ENCODE measurements at places on chromosomes 4 and X. TPM values are rescaled to one million over a fixed set of nuclear protein-coding genes. Genes with fewer than 3 reads are reported as not detected.

DNA sequence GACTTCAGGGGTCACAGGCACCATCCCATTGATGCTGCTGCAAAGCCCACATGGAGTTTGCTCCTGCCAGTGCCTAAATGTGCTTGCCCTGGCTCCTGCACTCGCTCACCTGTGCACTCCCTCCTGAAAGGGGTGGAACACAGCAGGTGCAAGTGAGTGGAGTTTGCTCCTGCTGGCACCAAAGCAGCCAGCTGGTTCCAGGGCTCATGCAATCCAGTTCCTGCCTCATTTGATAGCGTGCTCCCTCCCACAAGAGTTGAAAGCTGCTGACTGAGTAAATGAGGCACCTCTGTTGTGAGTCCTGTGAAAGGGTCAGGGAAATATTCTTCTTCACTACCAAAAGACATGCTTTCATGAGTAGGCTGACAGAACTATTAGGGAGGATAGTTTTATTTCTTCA, 30.5 kb downstream of the CXCL8 start:
- H3K36me3 ChIP-seq, result no peaks in the 10 kb centered on the region
- H3K27ac ChIP-seq, result no peak overlapping the region
- H3K4me1 ChIP-seq, result no peaks in the 10 kb centered on the region
- H3K4me3 ChIP-seq, result no peak overlapping the region

DNA sequence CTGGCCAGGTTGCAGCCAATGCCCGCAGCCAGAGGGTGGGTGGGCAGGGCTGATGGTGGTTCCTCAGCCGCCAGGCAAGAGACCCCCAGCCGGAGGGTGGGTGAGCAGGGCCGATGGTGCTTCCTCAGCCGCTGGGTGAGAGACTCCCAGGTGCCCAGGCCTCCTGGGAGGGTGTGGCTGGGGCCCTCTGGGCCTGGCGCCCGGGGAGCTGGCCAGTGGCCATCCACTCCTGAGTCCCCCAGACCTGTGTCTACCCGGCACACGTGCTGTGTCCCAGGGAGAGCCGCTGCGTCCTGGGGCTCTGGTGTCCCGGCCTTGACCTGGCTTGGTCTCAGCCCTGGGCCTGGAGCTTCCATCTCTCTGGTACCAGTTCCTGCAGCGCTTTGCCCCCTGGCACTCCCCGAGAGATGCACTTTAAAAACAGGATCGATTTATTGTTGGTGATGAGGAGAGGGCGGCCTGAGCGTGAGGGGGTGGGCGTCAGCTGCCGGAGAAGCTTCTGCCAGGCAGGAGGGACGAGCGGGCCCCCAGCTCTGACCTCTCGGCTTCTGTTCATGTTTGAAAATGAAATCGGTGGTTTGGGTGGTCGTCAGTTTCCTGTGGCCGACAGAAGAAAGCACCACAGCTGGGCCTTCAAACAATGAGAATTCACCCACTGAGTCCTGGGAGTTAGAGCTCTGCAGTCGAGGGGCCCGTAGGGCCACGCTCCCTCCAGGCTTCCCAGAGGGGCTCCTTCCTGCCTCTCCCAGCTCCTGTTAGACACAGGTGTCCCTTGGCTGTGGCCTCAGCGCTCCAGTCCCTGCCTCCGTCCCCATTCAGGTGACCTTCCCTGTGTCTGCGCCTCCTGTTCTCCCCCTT, 6.5 kb downstream of the DOK7 start:
- peaks cover 3% of the 10 kb centered on the region for H3K27me3 ChIP-seq
- H3K4me3 ChIP-seq, result no peak overlapping the region
- no peaks in the 10 kb centered on the region for H3K4me1 ChIP-seq
- H3K36me3 ChIP-seq, result no peaks in the 10 kb centered on the region
- DNase-seq, result no peak

GRCh38 chr4:184142121-184143000, 75.3 kb downstream of the ENPP6 start:
- no peak overlapping the region for H3K4me3 ChIP-seq
- no peaks in the 10 kb centered on the region for H3K36me3 ChIP-seq
- no peak overlapping the region for H3K27ac ChIP-seq
- H3K4me1 ChIP-seq, result no peaks in the 10 kb centered on the region
- no peak for DNase-seq
- no peaks in the 10 kb centered on the region for H3K27me3 ChIP-seq

DNA sequence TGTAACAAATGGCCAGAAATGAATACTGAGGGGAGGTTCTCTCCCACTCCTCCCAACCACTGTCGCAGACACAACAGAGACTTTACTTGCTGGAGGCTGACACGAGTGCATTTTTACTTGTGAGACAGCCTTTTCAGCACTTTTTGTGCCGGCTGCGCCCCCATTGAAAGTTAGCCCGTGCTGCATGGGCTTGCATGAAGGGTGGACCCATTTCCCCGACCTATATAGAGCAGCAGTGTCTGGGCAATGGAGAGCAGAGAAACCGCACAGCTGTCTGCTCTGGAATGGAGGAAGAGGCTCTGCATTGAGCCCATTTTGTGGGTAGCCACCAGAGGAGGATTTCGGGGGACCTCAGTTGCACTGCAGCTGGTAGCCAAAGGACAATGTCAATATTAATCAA, 208.8 kb downstream of the UGT8 start:
- no peak overlapping the region for H3K4me3 ChIP-seq
- no peaks in the 10 kb centered on the region for H3K27me3 ChIP-seq
- no peaks in the 10 kb centered on the region for H3K36me3 ChIP-seq
- DNase-seq, result no peak
- H3K27ac ChIP-seq, result no peak overlapping the region

DNA sequence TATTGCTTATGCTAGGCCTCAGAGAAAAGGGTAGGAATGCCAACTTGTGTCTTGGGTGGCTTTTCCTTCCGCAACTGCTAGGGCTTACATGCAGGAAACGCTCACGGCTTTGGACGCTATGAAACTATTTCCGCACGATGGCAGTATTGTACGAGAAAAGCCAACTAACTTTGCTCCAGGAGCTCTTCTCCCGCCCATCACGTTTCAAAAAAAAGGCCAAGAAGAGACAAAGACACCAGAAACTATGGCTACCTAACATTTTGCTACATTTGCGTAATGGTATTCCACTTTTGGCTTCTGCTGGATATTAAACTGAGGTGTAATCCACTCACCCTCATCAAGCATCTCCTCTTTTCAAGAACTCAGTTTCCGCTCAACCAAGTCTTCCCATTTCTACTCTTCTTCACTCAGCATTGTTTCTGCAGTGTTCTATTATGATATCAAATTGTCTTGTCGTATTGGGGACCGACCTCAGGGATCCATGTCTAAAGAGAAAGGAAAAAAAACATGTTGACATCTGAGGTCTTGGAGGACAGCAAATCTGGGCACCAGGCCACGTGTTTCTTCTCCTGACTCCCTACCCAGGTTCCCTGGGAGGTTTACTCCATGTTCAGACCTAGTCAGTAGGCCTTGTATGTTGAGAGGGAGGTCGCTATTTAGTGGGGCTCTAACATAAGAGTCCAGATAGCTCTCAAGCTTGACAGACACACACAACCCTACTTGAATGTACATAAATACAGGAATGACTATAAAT, 239.4 kb upstream of the STK26 start:
- H3K4me1 ChIP-seq, result no peaks in the 10 kb centered on the region
- no peak for DNase-seq
- H3K27ac ChIP-seq, result no peak overlapping the region
- no peak overlapping the region for H3K4me3 ChIP-seq
- peaks cover 77% of the 10 kb centered on the region for H3K36me3 ChIP-seq

DNA sequence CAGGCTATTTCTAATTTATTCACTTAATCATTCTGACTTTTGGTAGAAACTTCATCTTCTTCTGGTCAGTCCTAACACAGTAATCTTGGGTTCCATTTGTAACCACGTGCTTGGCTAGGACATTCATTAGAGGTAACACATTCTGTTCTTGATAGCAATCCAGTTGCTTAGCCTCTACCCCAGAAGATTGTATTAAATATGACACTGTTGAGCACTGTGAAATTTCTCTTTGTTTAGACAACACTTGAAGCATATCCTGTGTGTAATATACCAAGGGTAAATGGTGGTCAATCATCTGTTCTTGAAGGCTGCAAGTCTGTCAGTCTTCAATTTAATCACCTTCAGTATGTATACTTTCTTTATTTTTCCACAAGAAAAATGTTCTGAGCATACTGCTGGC, 523.0 kb downstream of the ANKRD50 start:
- no peak overlapping the region for H3K27ac ChIP-seq
- no peak overlapping the region for H3K4me3 ChIP-seq
- H3K4me1 ChIP-seq, result no peaks in the 10 kb centered on the region
- H3K36me3 ChIP-seq, result no peaks in the 10 kb centered on the region

The GAGE1 gene
- total RNA-seq, result not detected

GRCh38 chr4:174053895-174054294, 229.6 kb downstream of the FBXO8 start:
- H3K27ac ChIP-seq, result no peak overlapping the region
- no peaks in the 10 kb centered on the region for H3K4me1 ChIP-seq
- DNase-seq, result no peak

DNA sequence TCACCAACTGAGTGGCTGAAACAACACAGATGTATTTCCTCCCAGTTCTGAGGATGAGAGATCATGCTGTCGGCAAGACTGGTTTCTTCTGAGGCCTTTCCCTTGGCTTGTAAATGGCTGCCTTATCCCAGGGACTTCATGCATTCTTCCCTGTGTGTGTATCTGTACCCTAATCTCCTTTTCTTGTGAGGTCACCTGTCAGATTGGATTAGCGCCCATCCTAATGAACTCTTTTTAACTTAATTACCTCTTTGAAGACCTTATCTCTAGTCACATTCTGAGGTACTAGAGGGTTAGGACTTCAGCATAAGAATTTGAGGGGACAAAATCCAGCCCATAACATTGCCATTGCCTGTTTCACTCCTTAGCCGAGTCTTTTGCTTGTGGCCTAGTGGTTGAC, 59.5 kb upstream of the TMEM150C start:
- no peaks in the 10 kb centered on the region for H3K27me3 ChIP-seq
- H3K36me3 ChIP-seq, result no peaks in the 10 kb centered on the region
- no peaks in the 10 kb centered on the region for H3K4me1 ChIP-seq
- no peak for DNase-seq
- H3K27ac ChIP-seq, result no peak overlapping the region
- H3K4me3 ChIP-seq, result no peak overlapping the region

DNA sequence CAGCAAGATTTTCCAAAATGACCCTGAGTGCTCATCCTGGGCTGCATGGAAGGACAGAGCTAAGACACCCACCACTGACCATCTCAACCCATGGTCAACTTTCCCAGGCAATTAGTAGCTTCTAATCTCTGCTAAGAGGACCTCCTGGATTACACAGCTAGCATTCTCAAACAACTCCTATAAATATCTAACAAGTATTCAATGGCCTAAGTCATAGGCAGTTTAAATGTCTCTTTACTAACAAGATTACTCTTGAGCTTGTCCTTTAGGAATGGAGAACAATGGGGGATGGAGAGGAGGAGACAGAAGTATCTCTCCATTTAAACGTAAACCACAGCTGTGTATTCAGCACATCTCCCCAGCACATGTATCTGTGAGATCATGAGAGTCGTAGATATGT, 118.1 kb downstream of the WDFY3 start:
- no peak for DNase-seq
- no peaks in the 10 kb centered on the region for H3K27me3 ChIP-seq
- H3K4me3 ChIP-seq, result no peak overlapping the region
- peaks cover 10% of the 10 kb centered on the region for H3K36me3 ChIP-seq
- no peak overlapping the region for H3K27ac ChIP-seq

- no peaks in the 10 kb centered on the region for H3K4me1 ChIP-seq
- no peak overlapping the region for H3K27ac ChIP-seq
- DNase-seq, result no peak
- H3K27me3 ChIP-seq, result no peaks in the 10 kb centered on the region
- no peak overlapping the region for H3K4me3 ChIP-seq
- H3K36me3 ChIP-seq, result no peaks in the 10 kb centered on the region
Measured at GRCh38 chr4:165667969-165668368, 205.1 kb upstream of the TLL1 start.

The ATP7A gene
- total RNA-seq, result 2.4 TPM

DNA sequence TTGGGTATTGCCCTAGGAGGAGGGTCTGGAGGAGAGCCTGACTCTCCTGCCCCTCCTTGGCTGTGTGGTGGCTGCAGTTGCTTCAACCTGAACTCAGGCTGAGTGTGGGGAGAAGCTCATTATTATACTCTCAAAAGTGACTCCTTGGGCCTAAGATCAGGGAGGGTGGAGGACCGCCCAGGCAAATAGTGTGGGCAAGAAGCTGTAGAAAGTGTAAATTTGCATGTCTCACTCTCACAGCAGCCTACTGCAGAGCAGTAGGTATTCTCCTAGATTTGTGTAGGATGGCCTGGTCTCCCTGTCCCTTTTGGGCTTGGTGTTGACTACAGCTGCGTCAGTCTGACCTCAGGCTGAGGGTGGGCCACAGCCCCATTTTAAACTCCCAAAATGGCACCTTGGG, 156.1 kb downstream of the ZNF330 start:
- no peaks in the 10 kb centered on the region for H3K27me3 ChIP-seq
- no peak for DNase-seq
- H3K4me1 ChIP-seq, result no peaks in the 10 kb centered on the region
- H3K27ac ChIP-seq, result no peak overlapping the region
- no peak overlapping the region for H3K4me3 ChIP-seq
- H3K36me3 ChIP-seq, result no peaks in the 10 kb centered on the region

DNA sequence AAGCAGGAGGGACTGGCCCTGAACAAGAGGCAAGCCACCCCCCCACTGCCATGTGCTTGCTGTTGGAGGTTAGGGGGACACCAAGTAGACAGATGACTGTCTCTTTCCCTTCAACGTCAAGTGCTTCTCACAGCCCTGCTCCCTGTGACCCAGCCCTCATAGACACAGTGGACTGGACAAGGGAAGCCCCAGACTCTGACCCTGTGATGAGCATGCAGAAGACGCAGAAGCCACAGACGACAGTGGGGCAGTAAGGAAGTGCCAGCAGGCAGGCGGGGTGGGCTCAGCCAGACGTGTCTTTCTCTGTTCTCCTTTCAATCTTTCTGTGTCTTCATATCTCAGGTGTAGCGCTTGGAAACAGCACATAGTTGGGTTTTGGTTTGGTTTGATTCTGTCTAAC, 2.4 kb upstream of the L1CAM start:
- no peak overlapping the region for H3K4me3 ChIP-seq
- no peaks in the 10 kb centered on the region for H3K36me3 ChIP-seq
- no peaks in the 10 kb centered on the region for H3K27me3 ChIP-seq
- no peak overlapping the region for H3K27ac ChIP-seq
- no peak for DNase-seq
- H3K4me1 ChIP-seq, result peaks cover 6% of the 10 kb centered on the region

- H3K27ac ChIP-seq, result no peak overlapping the region
- no peak overlapping the region for H3K4me3 ChIP-seq
- no peaks in the 10 kb centered on the region for H3K27me3 ChIP-seq
- no peak for DNase-seq
Measured at GRCh38 chr4:184792334-184792733, 33.4 kb downstream of the ACSL1 start.

DNA sequence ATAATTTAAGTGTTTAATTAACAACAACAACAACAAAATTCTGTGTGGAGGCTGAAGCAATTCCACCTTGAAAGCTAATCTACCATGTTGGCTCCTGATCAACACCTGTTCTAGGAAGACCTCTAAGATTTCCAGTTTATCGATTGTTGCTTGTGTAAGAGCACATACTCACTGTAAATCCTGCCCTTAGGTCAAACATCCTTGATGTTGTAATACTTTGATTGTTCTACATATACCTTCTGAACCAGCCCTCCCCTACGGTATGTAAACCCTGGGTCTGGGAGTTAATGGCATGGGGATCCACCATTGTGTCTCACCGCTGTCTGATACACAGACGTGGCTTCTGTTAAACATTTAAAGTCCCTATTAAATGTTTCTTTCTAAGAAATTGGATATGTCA, 73.2 kb downstream of the RASL11B start:
- no peaks in the 10 kb centered on the region for H3K4me1 ChIP-seq
- no peak for DNase-seq
- H3K4me3 ChIP-seq, result no peak overlapping the region
- H3K36me3 ChIP-seq, result no peaks in the 10 kb centered on the region
